IPS DF 19.7 (cell line): ENCODE measurements at places on chromosomes 6 and 20.

GRCh38 chr6:116017546-116018295 is 43.0 kb downstream of the FRK start:
- DNase-seq, result no peak

DNA sequence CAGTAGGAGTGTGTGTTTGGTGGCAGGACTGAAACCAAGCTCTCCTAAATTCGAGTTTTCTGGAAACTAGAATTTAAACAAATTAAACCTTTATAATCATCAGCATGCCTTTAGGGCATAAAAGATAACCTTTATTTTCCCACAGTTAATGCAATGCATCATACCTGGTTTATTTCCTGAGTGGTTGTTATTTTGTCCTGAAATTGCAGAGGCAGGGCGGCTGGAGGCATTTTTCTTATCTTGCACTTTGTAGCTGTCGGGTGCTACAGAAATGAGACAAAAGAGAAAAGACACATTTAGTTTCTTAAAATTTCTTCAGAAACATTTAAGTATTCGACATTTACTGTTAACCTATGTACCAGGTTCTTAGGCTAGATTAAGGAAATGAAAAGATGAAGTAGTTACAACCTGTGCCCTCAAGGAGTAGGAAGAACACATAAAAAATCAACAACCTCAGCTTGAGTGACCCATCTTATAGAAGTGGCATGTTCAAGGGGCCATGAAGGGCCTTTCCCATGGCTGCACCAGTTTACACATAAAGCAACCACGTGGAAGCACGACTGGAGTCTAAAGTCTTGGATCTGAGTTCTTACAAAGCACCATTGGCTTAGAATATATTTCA is 128.6 kb downstream of the MAP7 start:
- no peak for DNase-seq

- DNase-seq, result no peak
These were observed 46.2 kb upstream of the RNGTT start for GRCh38 chr6:89009624-89010059.

DNA sequence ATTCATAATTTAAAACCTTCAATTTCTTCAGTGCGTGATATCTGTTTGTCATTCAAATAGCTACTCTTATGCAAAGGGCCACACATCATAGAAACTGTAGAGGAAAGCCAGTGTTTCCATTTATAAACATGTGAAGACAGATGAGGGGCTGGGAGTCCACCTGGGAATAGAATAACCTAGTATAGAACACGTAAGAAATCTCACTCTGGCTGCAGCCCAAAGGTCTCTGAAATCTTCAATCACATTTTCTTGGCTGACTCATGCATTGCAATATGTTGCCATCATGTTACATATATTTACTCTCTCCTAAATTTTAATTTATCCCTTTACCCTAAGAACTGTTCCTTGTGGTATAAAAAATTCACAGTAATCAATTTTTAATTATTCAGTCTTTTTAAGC is 123.2 kb downstream of the ELOVL4 start:
- no peak for DNase-seq

- no peak for DNase-seq
These were observed 8.8 kb downstream of the SLC17A9 start for GRCh38 chr20:62961310-62961783.

DNA sequence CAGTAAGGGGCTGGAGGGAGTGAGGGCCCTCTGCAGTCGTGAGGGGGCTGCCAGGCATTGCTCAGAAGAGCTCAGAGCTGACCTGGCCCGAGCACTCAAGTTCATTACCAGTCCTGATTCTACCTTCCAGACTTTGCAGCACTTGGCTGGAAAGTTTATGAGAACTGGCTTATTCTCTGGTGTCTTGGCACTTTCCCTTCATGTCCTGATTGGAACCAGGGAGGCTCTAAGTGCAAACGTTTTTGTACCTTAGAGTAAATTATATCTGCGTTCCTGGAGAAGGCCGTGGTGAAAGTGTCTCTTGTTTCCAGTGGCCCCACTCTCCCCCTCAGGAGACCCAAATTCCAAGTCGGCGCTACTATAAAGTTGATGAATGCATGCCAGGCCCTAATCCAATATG is 402.3 kb downstream of the CDC5L start:
- DNase-seq, result no peak

DNA sequence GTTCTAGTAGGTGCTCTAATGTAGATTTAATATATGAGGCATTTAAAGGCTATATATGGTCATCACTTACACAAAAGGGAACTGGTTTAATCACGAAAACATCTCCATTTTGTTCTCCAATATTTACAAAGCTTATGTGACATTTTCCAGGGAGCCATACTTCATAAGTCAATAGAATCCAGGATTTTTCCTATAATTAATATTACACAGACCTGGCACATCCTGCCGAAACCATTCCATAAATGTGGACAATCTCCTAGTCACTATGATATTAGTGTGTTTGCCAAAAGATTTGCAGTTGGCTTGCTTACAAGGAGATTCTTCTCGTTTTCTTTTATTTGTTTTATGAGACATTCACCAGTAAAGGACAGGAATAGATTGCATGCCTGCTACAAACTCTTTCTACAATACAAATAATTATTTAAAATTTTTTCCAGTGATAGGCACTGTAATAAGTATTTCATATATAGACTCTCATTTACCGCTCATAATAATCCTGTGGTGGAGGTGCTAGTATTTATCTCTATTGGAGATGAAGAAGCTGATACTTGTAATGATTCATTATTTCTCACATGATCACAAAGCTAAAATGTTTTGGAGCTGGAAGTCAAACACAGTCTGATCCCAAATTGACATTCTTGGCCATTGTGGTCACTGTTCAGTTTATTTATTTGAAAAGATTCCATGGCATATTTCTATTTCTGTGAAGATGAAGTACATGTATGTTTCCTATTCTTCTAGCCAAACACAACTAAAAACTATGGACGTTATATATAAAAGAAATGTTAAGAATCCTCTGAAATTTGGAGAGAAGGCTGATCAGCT is 597.0 kb downstream of the HTR1B start:
- DNase-seq, result no peak

DNA sequence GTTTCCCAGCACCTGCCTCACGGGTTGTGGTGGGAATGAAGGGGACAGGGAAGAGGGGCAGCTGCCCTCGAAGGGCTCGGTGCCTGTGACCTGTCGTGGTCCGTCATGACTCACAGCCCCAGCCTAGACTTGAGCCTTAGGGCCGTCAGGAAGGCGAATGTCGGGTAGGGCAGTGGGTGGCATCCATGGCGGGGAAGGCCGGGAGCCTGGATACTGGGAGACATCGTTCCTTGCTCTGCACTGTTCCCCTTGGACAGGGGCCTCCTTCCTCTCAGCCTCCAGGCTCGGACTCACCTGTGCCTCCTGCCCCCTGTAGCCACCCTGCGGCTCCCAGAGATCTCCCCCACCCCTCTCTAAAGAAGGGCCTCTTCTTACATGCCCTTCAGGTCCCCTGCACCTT is 52.2 kb upstream of the APCDD1L start:
- no peak for DNase-seq

GRCh38 chr6:155270561-155271091 is 6.8 kb downstream of the CLDN20 start:
- DNase-seq, result no peak

DNA sequence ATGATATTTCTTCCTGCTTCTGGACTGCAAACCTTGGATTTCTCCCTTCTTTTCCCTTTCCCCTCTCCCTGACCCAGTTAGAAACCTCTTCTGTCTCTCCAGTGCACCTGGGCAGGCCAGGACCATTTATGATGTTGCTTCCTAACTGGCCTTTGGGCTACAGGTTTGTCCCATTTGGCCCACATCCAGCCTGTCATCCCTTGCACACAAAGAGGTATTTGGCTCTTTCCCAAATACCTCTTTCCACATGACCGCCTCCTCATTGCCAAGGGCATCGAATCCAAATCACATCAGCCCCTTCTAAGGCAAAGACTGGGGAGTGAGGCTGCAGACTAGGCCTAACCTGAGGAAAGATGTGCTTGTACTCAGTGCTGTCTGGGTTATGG is 13.6 kb downstream of the FGD2 start:
- no peak for DNase-seq

DNA sequence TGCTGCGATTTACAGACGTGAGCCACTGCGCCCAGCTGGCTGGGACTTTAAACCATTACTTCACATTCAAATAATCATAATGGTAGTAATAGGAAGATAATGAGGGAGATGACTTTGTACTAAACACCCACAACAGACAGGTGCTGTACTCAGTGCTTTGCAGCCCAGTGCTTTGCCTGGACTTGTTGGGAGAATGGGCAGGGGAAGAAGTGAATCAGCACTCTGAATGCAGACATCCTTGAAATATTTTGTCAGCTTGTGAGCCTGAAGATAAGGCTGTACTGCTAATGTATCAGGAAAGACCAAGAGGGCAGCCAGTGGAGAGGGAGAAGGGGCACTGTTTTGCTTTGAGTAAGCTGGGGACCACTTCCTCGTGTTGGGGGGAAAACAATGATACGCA is 17.4 kb downstream of the NKX2-2 start:
- DNase-seq, result no peak

- peak; percentile 40 for DNase-seq
These were observed 104.0 kb downstream of the ISM1 start for GRCh38 chr20:13325033-13325432.

- DNase-seq, result no peak
These were observed 275.5 kb upstream of the SGK1 start for GRCh38 chr6:134593442-134593841.

DNA sequence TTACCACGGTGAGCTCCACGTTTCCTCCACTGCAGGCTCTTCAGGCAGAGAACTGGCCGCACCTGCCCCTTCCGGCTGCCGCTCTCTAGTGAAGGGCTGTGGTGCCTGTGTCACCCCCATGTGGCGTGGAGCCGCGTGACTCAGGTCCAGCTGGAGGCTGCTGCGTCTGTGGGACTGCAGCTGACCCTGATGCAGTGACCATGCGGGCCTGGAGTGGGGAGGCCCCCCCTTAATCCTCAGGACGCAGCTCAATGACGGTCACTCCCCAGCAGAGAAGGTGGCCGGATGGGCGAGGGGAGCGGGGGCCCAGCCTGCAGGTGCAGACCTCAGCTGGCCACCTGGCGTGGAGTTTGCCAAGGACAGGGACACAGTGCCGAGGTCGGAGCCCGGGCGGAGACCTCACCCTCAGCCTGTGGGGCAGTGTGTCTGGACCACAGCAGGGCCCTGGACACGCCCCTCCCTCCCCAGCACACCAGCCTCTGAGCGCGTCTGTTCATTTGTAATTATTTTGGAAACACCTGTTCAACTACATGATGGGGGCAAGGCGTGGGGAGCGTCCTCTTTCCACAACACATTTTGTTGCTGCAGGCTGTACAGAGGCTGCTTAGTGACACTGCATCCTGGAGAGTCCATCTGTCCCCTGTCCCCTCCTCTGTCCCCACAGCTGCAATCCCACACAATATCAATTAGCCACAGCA is 10.7 kb downstream of the BHLHE23 start:
- no peak for DNase-seq

- DNase-seq, result no peak
These were observed 439.6 kb upstream of the PTCHD4 start for GRCh38 chr6:48550603-48551002.

GRCh38 chr6:46949632-46950280 is 28.0 kb upstream of the ADGRF5 start:
- no peak for DNase-seq

DNA sequence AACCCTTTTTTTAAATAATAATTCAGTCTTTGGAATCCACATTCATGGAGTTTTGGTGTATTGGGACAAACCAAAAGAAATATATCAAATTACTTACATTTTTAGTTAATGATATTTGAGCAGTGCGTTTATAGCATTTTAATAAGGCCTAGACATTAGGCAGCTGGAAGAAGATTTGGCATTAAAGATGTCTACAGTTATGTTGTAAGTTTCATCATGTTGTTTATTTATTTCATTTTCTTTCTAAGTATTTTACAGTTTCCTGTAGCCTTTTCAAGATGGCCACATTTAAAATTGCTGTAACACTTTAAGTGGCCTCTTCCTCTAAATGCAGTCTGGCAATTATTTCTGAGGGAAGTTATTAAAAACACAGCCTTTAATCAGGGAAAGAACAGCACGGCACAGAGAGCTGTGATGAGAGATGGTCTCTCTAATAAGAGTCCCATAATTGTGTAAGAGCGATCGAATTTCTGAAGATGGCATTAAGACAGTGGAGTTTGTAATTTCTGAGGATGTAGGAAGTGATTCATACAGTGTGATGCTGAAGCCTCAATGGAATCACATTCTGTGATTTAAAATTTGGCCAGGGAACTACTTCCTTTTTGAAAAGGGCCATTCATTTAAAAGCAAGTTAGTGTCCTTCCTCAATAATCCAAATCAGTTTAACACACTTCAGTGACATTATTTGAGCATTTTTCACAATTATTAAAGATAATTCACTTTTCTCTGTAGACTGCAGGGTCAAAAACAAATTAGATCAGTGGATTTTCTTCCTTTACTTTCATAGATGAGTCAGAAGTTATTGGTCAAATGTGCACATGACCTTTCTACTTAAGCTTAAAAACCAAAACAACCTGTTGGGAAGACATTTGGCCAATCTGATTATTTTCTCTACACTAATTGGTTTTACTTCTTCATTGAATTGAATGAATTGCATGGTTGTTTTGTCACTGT is 52.4 kb upstream of the EDN3 start:
- no peak for DNase-seq

- DNase-seq, result no peak
These were observed 15.0 kb downstream of the CPNE5 start for GRCh38 chr6:36824253-36824652.

DNA sequence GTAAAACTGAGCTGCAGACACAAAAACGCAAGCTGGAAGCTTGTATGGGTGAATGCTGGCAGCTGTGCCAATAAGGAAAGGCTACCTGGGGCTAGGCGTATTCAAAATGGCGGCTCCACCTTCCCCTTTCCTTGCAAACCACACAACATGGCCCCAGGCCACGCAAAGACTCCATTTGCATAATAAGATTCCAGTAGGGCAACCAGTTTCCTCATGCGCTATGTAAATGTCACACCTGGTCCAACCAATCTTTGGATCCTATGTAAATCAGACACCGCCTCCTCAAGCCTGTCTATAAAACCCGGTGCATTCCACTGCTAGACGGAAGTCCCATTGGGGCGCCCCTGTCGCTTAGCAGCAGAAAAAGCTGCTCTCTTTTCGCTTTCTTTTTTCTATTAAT is 505.9 kb upstream of the BTBD3 start:
- DNase-seq, result peak; percentile 15

DNA sequence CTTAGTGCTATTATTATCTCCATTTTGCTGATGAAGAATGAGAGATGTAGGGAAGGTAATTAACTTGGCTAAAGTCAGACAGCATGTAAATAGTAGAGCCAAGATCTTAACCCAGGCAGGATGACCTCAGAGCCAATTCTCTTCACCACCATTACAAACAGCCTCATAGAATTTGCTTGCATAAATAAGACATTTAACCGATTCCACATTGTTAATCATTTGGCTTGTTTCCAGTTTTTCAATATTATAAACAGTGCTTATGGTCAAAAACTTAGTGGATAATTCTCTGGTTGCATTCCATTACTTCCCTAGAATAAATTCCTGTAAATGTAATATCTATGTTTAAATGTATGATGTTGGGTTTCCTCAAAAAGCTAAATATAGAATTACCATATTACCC is 19.1 kb upstream of the PRDM1 start:
- no peak for DNase-seq

- DNase-seq, result no peak
These were observed 10.4 kb downstream of the TRIM31 start for GRCh38 chr6:30102414-30102969.
